Sciatic nerve (tissue), 2 donors: ENCODE measurements at places on chromosomes 12 and 14. TPM values are rescaled to one million over a fixed set of nuclear protein-coding genes. Genes with fewer than 3 reads are reported as not detected.

DNA sequence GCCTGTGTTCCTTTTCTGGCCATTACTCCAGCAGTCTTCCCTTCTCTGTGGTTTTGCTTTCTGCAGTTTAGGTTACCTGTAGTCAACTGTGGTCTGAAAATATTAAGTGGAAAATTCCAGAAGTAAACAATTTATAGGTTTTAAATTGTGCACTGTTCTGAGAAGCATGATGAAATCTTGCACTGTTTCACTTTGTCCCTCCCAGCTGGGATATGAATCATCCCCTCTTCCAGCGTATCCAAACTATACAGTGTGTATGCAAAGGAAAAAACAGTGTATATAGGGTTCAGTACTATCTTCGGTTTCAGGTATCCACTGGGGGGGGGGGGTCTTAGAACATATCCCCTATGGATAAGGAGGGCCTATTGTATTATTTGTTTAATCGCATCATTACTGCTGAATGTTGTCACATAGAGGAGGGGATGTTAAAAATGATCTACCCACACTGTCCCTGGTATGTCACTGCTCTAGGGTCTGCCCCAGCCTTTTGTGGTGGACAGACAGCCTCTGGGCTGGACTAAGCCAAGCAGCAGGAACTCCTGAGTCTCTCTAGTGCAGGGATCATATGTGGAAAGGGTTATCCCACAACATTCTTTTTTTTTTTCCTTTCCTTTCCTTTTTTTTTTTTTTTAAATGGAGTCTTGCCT, 109.1 kb upstream of the MAX start:
- DNase-seq, result no peak

Gene TSPAN19
- 0.58 TPM for total RNA-seq

DNA sequence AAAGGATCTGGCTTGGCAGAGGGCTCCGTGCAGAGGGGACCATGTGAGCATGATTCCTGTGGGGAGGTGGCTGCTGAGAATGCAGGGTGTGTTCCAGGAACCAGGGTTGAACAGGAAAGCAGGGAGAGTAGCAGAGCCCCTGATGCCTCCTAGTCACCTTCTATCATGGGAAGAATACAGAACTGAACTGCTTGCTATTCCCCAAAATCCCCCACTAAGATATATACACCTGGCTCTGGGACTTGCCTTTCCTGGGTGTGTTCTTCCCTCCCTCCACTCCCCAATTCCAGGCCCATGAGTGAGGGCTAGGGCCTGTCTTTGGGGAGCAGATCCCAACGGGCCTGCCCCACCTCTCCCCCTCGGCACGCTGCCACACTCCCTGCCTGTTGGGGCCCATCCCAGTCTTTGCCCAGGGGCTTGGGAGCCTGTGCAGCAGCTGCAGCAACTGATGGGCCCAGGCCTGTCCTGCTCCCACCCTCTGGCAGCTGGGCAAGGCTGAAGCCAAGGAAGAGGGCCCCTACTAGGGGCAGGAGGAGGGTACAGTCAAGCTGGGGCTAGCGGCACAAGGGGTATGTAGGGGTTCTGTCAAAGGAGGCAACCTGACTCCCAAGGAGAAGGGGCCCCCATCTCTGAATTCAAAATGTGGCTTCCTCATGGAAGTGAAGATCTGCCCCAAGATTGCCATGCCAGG, 3.2 kb downstream of the AJUBA start:
- no peak for DNase-seq

Gene TAS2R43
- total RNA-seq, result 1.7 TPM

Gene SRRM4
- total RNA-seq, result 0.04 TPM
